ENCODE measurements at places on chromosomes 12 and 14. TPM values are rescaled to one million over a fixed set of nuclear protein-coding genes. Genes with fewer than 3 reads are reported as not detected.

TRIAP1 gene
- 23.2 TPM for polyA plus RNA-seq

ZBTB25 gene
- polyA plus RNA-seq = 4.4 TPM

GRCh38 chr12:49954863-49955830, 4.6 kb downstream of the AQP2 start:
- no peak overlapping the region for H3K27ac ChIP-seq
- H3K4me1 ChIP-seq = no peaks in the 10 kb centered on the region
- no peaks in the 10 kb centered on the region for H3K36me3 ChIP-seq
- H3K4me3 ChIP-seq = no peak overlapping the region

DNA sequence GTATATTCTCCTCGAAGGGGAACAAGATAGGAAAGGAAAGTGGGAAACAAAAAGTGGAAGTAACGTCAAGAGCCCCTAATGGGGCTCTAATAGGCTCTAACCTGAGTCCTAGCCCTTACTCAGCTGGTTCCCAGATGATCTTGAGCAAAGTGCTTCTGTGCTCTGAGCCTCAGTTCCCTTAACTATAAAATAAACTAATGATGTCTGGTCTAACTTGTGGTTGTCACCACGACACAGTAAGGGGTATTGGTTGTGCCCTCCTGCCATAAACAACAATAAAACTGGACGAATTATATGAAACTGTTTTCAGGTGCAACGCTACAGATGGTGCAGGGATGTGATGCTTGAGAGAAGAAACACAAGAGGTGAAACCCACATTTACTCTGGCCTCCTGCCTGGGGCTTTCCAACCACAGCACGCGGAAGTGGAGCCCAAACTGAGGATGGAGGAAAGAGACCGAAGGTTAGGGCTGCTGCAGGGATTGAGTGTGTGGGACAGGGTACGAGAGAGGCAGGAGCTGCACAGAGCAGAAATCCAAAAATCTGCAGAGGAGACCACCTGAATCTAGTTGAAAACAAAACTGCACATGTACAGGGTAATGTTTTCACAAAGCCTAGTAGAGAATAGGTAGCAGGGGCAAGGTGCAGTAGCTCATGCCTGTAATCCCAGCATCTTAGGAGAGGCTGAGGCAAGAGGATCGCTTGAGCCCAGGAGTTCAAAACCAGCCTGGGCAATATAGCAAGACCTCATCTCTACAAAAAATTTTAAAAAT, 45.6 kb upstream of the BCL2L14 start:
- DNase-seq = no peak
- H3K36me3 ChIP-seq = no peaks in the 10 kb centered on the region
- H3K27me3 ChIP-seq = peaks cover 21% of the 10 kb centered on the region
- no peaks in the 10 kb centered on the region for H3K4me1 ChIP-seq
- no peak overlapping the region for H3K4me3 ChIP-seq

GRCh38 chr12:4717806-4718205, 2.4 kb upstream of the GALNT8 start:
- H3K4me1 ChIP-seq = no peaks in the 10 kb centered on the region
- no peak overlapping the region for H3K27ac ChIP-seq
- no peaks in the 10 kb centered on the region for H3K36me3 ChIP-seq
- H3K4me3 ChIP-seq = no peak overlapping the region

DNA sequence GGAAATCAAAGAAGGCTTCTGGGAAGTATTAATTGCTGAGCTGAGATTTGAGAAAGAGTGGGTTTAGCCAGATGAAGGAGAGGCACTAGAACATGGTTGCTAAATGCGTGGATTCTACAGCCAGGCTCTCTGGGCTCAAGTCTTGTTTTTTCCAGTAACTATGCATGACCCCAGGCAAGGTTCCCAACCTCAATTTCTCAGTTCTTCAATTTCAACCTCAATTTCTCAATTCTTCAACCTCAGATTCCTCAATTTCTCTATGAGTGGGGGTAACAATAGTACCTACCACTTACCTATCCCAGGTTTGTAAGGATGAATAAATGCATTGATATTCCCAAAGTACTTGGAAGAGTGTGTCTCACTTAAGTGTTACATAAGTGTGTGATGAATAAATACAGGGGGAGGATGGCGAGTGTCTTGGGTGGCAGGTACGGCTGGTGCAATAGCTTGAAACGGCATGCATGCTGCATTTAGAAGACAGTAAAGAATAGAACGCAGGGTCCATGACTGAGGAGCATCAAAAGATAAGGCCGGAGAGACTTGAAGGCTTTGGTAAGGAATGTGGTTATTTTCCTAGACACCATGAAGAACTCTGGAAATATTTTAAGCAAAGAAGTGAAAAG, 149.1 kb upstream of the ATP2B1 start:
- no peak overlapping the region for H3K4me3 ChIP-seq
- no peak overlapping the region for H3K27ac ChIP-seq
- H3K27me3 ChIP-seq = no peaks in the 10 kb centered on the region
- H3K36me3 ChIP-seq = no peaks in the 10 kb centered on the region
- H3K4me1 ChIP-seq = peaks cover 3% of the 10 kb centered on the region
- DNase-seq = no peak

GRCh38 chr14:57352396-57353170, 37.8 kb upstream of the NAA30 start:
- H3K4me1 ChIP-seq = no peaks in the 10 kb centered on the region
- peaks cover 6% of the 10 kb centered on the region for H3K27me3 ChIP-seq
- no peak overlapping the region for H3K27ac ChIP-seq
- no peak overlapping the region for H3K4me3 ChIP-seq

GRCh38 chr14:68322940-68323620, 469.8 kb downstream of the ZFP36L1 start:
- no peak overlapping the region for H3K4me3 ChIP-seq
- no peaks in the 10 kb centered on the region for H3K27me3 ChIP-seq
- no peaks in the 10 kb centered on the region for H3K4me1 ChIP-seq
- no peak overlapping the region for H3K27ac ChIP-seq

DNA sequence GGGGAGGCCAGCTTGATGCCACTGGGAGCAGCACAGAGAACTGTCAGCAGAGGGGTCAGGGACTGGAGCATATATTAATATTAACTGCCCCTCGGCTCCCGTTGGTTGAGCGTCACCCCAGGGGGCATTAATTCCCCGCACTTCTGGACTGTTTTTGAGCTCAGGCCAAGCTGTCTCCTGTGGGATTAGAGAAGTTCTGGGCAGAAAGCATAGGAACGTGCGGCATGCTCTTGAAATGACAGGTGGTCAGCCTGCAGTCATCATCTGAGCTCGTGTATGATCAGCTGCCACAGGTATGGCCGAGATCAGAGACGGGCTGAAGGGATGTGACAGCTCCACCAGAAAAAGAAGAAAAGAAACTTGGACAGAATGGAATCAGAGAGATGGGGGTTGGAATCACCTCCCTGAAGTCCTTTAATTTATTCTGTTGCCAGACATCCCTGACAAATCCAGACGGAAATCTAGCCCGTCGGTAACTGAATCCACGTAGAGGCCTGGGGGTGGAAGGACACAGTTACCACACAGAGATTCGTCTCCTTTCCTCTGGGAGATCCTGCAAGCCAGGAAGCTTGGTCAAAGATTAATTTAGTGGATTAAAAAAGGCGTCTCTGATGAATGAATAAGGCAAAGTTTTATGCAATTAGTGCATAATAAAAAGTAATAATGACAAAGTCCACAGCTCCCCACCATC, 23.6 kb downstream of the NR1H4 start:
- no peak for DNase-seq
- H3K4me1 ChIP-seq = no peaks in the 10 kb centered on the region
- H3K4me3 ChIP-seq = no peak overlapping the region
- no peaks in the 10 kb centered on the region for H3K36me3 ChIP-seq
- H3K27me3 ChIP-seq = no peaks in the 10 kb centered on the region
- no peak overlapping the region for H3K27ac ChIP-seq

GRCh38 chr12:74424778-74425177, 112.9 kb upstream of the ATXN7L3B start:
- H3K4me1 ChIP-seq = no peaks in the 10 kb centered on the region
- no peak for DNase-seq
- H3K36me3 ChIP-seq = no peaks in the 10 kb centered on the region
- no peaks in the 10 kb centered on the region for H3K27me3 ChIP-seq

DNA sequence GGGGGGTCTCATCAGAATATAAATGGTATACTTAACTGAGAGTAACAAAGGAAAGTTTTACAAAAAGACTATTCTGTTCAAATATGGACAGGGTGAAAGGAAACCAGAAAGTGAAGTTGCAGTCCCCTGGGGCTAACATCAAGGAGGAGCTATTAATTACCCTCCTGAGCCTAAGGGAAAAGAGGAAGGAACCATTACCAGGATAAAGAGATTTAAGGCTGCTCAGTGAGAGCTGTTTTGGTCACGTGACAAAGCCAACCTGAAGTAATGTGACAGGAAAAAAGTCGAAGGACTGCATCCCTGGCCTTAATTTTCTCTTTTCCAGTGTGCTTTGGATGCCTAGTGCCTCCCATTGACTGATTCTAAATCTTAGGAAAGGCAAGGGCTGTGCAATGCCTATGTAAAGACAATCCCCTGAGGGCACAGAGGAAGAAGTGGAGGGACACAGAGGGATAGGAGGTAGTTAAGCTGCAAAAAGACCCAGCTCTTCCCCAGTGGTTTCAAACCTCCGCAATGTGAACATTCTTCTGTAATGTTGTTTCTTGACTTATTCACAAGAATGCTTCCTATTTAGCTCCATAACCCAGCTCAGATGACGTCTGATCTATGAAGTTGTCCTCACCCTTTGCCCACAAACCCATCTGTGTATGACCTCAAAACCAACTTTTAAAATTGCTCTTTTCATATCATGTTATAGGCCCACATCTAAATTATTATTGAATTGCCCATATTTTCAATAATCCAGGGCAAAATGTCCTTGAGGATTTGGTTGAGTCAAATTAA, 187.7 kb upstream of the DCN start:
- H3K27ac ChIP-seq = no peak overlapping the region
- H3K4me1 ChIP-seq = no peaks in the 10 kb centered on the region
- no peak for DNase-seq
- no peak overlapping the region for H3K4me3 ChIP-seq
